Left ventricle myocardium superior (tissue), 1 donor: ENCODE measurements at places on chromosomes 6 and 20.

DNA sequence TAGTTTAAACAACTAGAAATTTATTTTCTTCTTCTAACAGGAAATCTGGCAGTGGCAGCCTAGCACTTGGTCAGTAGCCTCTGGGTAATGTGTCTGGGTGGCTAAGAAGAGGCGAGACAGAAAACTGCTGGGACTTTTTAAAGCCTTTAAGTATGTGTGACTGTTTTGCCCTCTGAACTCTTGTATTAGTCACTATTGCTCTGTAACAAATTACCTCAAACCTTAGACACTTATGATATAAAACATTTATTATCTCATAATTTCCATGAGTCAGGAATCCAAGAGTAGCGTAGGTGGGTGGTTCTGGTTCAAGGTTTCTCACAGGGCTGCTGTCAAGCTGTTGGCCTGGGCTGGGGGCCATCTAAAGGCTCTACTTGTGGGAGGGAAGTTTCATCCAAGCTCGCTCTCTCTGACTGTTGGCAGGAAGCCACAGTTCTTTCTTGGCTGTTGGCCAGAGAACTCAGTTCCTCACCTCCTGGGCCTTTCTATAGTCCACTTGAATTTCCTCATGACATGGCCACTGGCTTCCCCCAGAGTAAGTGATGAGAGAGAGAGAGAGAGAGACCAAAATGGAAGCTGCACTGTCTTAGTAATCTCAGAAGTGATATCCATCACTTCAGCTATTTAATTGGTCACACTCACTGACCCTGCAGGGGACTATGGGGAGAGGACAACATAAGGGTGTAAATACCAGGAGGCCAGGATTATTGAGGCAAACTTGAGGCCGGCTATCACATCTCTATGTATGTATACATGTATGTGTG is 17.4 kb upstream of the TBC1D22B start:
- DNase-seq, result peak; percentile 92

- peak; percentile 82 for DNase-seq
Measured at GRCh38 chr6:132962936-132963868, 148.8 kb downstream of the RPS12 start.

- no peak for DNase-seq
Measured at GRCh38 chr20:37907677-37908401, 4.9 kb downstream of the VSTM2L start.

- DNase-seq, result no peak
Measured at GRCh38 chr6:56106231-56106630, 141.1 kb downstream of the COL21A1 start.

DNA sequence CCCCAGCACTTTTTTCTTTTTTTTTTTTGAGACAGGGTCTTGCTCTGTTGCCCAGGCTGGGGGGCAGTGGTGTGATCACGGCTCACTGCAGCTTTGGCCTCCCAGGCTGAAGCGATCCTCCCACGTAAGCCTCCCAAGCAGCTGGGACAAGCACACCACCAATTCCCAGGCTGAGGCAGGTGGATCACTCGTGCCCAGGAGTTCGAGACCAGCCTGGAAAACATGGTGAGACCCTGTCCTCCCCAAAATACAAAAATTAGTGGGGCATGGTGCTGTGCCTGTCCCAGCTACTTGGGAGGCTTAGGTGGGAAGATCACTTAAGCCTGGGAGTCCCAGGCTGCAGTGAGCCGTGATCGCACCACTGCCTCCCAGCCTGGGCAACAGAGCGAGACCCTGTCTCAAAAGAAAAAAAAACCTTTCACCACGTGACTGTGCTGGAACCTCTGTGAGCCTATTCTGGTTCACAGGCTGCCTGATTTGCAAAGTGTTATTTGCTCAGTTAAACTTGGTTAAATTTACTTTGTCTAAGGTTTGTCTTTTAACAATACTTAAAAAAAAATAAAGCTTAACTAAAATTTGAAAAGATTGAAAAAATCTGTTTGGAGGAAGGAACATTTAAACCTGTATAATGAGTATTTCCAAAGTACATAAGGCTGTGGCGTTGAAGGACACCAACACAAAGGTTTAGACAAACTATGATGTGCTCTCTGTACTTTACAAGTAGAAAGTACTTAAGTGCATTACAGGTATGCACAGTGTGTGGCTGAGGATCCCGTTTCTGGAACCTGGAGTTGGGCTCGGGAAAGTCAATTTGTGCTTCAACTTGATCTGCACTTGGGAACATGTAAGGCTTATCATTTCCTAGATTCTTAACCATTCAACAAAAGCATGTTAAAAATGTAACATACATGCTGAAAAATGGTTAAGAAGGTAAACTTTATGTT is 55.0 kb downstream of the PPP1R3G start:
- no peak for DNase-seq

DNA sequence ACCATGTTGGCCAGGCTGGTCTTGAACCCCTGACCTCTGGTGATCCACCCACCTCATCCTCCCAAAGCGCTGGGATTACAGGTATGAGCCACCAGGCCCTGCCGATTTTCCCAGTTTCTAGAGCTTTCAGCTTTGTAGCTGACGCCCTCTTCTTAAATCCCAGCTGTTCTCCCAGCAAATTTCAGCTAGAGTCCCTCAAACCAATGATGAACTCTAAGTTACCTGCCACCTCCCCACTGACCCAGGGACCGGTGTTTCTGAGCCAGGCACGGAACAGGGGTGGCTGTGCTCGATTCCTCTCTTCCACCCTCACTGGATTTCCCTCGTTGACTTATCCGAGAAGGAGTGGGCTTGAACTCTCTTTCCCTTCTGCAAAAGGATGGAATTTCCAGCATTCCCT is 39.1 kb downstream of the SUN5 start:
- DNase-seq, result no peak

DNA sequence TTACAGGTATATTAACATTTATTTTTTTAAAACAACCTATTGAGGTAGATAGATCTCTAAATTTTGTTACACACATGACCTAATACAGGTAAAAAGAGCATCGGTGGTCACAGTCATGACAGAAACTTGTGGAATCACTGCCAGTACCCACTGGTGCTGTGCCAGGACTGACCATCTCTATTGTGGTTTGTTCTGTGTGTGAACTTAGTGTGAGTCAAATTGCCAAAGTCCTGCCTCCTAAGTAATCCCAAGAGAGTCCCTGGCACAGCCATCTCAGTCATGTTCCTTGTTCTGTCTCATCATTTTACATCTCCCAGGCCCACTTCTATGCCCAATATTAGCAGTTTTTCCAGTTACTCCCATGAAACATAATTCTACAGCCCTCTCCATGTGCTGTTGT is 21.4 kb downstream of the GSTA2 start:
- DNase-seq, result no peak

- no peak for DNase-seq
Measured at GRCh38 chr6:70164556-70164955, 138.3 kb downstream of the COL9A1 start.

GRCh38 chr6:162976141-162976540 is 248.4 kb downstream of the PACRG start:
- no peak for DNase-seq

GRCh38 chr6:142819603-142820337 is 125.2 kb downstream of the HIVEP2 start:
- no peak for DNase-seq

- no peak for DNase-seq
Measured at GRCh38 chr6:66628917-66629316, 921.9 kb upstream of the EYS start.

DNA sequence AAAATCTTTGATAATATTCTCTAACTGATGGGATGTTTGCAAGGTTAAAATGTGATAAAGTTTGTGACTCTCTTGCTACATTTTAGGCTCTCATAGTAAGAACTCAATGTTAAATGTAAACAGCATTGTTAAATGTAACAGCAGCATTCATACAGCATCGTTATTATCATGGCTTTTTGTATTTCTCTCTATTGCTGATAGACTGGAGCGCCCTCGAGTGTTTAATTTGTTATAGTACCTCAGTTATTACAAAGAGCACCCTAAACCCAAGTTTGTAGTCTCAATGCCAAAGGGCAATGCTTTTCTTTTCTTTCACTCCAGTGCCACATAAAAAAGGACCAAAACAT is 14.9 kb upstream of the TTPAL start:
- DNase-seq, result no peak

GRCh38 chr6:107110200-107110599 is 5.1 kb downstream of the BEND3 start:
- no peak for DNase-seq
